ENCODE measurements at places on chromosomes 5 and 9.
A peak's percentile ranks its signal among the peaks of the same experiment; 100 is the strongest.

DNA sequence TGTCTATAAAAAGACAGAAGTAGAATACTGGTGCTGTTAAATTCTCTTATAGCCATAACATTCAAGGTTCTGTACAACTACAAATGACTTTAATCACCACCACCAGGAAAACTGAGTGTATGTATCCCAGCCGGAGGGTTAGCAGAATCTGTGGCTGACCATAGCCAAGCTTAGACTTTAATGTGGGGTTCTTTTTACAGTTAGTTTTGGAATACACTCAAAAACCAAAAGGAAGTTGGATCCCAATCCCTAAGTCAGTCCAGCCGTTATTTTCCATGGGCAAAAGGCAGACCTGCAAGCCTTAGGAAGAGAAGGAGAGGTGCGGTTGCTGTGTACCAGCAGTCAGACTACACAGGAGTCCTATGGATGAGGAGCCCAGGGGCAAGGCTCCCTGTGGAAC lies 179.8 kb downstream of the ENC1 start:
- no peak for DNase-seq

- no peak for DNase-seq
These were observed 13.7 kb downstream of the RNU6ATAC start for GRCh38 chr9:134150557-134151214.

- no peak for DNase-seq
These were observed 32.4 kb downstream of the PDZD2 start for GRCh38 chr5:31671339-31671741.

DNA sequence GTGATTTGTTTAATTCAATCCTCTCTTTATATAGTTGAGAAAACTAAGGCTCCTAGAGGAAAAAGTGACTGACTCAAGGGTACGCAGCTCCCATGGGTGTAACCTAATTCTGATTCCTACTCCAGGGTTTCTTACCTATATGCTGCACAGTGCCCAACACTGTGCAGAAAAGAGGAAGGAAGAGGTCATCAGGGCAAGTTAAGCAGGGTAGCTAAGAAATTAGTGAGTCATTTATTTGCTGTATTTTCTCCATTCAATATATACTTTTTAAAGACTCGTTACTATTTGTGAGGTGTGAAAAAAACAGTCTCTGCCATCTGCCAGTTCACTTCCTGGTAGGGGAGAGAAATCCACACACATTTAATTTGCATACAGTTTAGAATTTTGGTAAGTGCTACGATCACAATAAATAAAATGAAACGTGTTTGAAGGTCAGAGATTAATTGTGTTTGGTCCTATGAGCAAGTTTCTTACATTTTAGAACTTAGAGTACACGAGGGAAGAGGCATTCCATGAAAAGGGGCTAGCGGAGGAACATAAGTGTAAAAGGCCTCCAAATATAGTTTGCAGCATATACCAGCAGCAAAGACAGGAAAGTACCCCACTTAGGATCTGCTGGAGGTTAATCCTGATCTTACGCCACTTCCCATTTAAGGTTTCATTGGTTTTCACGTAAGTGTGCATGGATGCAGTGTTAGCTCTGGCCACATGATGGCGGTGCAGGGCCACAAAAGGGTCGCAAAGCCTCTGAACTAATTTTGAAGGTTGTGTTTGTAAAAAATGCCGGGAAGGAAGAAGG lies 59.9 kb upstream of the TLR4 start:
- DNase-seq = peak; percentile 80

DNA sequence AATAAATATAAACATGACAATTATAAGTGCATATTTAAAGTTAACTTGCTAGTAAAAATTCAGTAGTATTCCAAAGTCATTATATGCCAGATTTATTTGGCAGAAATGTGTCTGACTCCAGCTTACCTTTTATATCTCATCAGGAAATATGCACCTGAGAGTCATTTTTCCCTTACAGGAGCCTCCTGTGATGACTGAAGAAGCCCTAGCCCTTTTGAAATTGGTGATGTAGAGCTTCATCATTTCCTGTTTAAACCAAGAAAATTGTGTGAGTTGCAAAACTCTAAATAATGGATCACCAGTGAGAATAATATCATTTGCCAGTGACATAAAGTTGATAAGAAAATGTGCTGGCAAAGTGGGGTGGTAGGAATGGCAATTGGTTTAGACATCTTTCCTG lies 42.1 kb upstream of the CTNND2 start:
- no peak for DNase-seq

DNA sequence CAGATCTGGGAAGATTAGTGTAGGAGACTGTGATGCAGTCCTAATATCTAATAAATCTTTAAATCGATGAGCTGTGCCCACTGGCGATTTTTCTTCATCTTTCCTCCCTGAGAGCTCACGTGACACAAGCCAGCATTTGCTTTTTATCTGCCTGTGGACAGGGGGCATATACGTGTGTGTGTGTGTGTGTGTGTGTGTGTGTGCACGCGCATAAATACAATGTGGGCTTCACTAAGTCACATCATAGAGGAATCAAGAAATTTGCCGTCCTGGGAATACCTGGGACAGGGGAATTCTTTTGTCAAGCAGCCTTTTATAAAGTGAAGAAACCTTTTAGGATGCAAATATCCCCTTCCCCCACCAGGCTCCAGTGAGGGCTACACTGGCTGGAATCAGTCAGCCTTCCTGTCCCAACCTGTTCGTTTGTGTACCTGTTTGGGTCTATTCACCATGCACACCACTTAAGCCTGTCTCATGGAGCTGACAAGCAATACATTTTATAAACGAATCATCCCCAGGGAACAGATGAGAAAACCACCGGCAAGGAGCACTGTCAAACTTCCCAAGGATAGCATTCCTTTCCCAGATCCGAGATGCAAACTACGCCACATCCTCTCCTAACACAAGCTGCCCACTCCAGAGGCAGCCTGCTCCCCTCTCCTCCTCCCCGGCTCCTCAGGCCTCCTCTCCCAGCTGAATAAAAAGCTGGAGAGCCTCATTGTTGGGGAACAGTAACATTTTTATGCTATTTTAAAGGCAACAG lies 2.7 kb downstream of the EPB41L4B start:
- DNase-seq = peak; percentile 85

DNA sequence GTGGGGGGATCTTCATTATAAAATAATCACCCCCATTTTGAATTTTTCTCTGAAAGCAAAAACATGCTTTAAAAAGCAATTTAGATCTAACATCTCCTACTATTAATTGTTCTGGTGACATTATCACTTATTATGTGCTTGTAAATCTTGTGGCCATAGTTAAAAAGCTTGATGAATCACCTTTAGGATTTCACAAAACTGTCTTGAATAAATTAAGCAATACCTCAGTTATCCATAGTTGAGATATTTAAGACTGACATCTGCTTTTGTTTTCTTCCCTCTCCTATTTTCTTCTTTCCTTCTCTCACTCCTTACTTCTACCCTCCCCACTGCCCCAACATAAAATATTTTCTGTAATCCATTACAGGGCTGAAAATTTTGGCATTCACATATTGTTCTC lies 84.8 kb downstream of the SLC1A3 start:
- no peak for DNase-seq

DNA sequence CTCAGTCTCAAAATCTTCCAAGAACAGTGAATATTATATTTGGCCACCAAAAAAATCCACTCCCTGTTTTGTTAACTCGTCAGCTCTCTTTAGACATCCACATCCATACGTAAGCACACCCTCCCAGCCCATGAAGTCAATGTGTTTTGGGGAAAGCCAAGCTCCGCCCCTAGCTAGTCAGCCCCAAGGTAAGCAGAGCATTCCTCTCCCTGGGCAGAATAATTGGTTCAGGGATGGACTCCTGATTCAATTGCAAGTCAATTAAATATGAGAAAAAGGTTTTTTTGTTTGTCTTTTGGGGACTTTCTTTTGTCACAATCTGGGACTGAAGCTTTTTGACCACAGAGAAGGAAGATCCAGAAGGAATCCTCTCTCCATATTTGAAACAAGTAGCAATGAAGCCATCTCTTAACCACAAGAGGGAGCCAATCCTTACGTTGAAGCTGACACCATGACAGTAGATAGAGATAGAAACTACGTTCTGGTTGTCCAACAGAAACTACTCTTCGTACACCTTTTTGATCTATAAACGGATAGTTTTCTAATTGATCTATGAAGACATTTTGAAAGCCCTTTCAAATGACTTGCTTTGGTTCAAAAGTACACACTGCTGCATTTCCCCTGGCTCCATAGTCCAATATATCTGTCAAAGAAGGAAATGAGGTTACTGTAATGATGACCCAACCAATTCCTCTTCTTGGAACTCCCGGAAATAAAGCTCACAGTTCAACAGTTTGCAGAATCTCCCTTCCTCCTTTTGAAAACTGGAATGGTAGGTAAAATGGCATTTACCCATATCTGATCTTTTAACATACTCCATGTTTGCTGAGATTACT lies 166.4 kb downstream of the TLE1 start:
- DNase-seq = peak; percentile 51

DNA sequence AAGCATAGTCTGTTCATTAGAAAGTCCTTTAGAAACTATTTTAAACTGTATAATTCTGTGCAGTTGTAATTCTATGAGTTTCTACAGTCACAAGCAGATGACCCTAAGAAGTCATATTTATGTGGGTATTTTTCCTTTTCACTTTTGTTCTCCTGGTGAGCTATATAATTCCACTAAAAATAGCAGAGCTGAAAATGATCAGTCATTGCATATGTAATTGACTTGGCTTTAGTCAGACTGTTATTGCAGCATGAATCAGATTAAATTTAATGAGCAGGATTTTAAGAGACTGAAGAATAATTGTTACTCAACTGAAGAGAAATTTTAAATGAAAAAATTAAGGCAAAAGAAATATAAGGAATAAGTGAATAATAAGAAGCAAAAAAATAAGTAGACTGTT lies 108.5 kb downstream of the MTREX start:
- no peak for DNase-seq

GRCh38 chr9:86731511-86732063 lies 215.7 kb downstream of the GAS1 start:
- no peak for DNase-seq

- peak; percentile 51 for DNase-seq
These were observed 40.0 kb downstream of the AMBP start for GRCh38 chr9:114037961-114038723.

DNA sequence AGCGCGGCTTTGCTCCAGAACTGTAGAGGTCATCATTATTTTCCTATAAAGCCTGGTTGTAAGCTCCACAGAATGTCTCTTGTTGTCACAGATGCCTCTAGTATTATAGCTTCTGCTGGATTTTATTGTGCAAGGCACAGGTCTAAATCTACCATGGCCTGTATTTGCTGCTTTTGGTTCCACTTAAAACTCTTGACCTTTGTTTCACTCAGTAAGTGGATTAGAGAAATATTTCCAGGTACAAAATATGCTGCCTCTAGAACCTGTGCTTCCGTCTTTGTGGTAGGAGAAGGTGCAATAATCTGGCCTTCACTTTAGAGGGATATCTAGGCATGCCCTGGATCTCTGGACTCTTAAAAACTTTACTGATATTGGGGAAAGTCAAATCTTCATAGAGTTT lies 476.6 kb upstream of the CD180 start:
- no peak for DNase-seq

DNA sequence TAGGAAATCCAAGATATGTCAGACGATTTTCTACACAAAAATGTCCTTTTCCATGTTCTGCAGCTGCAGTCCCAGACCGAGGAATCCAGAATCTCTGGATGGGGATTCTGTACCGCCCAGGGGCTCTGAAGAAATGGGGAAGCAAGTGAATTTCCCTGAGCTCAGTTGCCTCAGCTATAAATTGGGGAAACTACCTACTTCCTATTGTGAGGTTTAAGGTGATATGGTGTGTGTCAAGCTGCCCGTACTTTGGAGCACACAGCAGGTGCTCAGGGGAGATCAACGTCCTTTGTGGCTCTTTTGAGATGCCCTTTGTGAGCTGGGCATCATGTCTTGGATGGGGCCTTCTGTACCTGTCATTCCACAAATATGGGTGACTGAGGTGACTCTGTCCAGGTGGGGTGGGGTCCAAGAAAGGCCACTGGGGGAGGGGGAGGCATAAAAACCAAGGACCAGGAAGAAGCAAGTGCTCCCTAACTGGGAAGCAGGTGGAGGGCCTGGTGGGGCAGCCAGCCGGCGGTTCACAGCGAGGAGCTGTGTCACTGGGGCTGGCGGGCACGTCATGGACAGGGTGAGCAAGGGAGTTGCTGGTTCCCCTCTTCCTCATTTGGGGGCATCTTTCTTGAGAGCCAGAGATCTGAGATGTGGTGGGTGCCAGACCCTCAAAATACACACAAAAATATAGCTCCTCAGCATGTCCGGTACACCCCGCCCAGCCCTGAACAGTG lies 116.0 kb downstream of the CRB2 start:
- no peak for DNase-seq

GRCh38 chr9:15156241-15156640 lies 150.8 kb downstream of the TTC39B start:
- DNase-seq = no peak

DNA sequence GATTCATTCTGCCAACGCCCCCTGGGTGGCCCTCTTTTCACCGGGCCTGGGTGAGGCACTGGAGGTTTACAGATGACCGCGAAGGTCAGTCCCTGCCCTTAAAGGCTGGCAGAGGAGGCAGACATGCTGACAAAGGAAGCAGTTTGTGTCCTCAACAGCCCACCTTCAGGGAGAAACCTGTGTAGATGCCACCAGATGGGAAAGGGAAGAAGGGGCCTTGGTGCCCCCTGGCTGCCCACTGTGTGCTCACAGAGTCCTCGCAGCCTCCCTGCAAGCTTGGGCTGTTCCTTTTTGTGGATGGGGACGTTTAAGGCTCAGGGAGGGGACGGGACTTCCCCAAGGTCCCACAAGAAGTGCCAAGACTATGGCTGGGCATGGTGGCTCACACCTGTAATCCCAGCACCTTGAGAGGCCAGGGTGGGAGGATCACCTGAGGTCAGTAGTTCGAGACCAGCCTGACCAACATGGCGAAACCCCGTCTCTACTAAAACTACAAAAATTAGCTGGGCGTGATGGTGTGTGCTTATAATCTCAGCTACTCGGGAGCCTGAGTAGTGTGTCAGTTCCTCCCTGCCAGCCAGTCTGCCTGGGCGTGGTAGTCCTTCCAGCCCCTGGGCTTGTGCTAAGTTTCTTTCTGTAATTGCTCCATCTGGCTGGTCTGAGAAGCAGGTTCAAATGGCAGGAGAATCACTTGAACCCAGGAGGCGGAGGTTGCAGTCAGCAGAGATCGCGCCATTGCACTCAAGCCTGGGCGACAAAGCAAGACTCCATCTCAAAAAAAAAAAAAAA lies 36.2 kb downstream of the NEK6 start:
- DNase-seq = no peak

DNA sequence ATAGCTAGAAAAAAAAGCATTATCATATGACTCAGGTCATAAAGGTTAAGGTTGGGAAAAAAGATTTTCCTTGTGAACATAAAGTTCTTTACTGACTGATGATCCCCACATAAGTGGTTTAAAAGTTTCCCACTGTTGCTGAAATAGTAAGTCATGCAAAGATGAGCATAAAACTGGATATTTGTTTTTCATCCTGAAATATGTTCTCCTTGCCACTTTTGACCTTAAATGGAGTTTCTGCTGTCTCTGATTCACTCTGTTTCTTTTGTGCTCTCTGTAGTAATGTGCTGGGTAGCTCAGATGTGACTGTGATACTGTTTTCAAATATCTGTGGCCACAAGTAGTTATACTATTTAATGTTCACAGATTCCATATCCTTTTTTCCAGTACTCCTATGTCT lies 162.5 kb upstream of the GAS1 start:
- no peak for DNase-seq

GRCh38 chr9:111559000-111559610 lies 34.1 kb downstream of the ZNF483 start:
- no peak for DNase-seq
